ENCODE measurements at places on chromosomes 12 and 14.

- no peak for DNase-seq
Measured at GRCh38 chr12:86777325-86777724, 521.1 kb upstream of the MGAT4C start.

- DNase-seq: no peak
Measured at GRCh38 chr14:95359994-95360826, 40.5 kb upstream of the CLMN start.

GRCh38 chr14:75802486-75802885 lies 141.4 kb downstream of the TTLL5 start:
- no peak for DNase-seq

GRCh38 chr12:120361506-120362208 lies 7.3 kb downstream of the MSI1 start:
- no peak for DNase-seq

- no peak for DNase-seq
Measured at GRCh38 chr12:100717733-100718067, 76.9 kb upstream of the ANO4 start.

DNA sequence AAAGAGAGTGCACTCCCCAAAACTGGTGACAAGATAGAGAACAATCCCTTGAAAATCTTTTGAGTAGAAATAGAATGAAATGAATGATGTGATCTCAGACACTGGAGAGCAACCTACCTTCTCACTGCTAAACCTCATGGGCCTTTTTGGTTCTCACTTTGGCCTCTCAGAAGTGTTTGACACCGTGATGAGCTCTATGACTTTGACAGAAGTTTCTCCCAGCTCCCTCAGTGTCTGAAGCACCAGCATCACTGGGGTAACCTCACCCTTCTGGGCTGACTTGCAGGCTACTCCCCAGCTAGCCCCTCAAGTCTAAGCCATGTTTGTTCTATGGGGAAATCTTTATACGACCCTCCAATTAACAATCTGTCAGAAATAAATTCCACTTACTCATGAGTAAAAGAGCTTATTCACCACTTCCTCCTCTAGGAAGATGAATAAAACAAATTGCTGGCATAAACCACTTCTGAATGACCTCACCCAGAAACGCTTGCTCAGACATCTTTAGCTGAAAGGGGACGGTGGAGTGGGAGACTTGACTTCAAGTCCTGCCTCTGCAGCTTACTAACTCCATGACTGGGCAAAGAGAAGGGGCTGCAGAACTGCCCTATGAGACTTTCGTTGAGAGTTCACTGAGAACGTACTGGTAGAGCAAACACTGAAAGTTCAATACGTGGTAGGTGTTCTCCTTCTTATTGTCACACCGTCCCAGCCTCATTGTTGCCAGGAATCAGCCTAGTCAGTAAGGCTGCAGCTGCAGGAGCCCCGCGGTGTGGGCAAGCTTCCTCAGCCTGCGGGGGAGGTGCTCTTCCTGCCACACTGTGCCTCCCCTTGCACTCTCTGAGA lies 46.5 kb downstream of the ST8SIA1 start:
- no peak for DNase-seq

GRCh38 chr12:3078086-3078820 lies 1.1 kb downstream of the TSPAN9 start:
- no peak for DNase-seq

- no peak for DNase-seq
Measured at GRCh38 chr12:116284396-116284795, 6.9 kb upstream of the MED13L start.

GRCh38 chr12:121443193-121443870 lies 43.4 kb downstream of the RNF34 start:
- DNase-seq: no peak

DNA sequence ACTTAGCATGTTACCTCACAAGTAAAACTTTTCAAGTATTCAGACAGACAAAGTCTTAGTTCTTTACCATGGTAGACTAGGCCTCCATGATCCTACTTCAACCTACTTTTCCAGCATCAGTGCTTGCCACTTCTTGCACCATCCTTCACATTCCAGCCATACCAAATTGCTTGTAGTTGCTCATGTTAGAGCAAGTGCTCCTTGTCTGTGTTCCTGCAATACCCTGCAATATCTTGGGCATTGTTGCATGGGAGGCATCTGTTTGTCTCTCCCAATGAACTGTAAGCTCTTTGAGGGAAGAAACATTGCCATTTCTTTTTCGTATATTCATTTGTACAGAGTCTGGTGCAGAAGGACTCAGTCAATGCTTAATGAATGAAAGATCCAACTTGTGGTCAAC lies 78.0 kb downstream of the SRGAP1 start:
- DNase-seq: no peak

- DNase-seq: no peak
Measured at GRCh38 chr12:18476861-18477260, 215.5 kb downstream of the PIK3C2G start.

DNA sequence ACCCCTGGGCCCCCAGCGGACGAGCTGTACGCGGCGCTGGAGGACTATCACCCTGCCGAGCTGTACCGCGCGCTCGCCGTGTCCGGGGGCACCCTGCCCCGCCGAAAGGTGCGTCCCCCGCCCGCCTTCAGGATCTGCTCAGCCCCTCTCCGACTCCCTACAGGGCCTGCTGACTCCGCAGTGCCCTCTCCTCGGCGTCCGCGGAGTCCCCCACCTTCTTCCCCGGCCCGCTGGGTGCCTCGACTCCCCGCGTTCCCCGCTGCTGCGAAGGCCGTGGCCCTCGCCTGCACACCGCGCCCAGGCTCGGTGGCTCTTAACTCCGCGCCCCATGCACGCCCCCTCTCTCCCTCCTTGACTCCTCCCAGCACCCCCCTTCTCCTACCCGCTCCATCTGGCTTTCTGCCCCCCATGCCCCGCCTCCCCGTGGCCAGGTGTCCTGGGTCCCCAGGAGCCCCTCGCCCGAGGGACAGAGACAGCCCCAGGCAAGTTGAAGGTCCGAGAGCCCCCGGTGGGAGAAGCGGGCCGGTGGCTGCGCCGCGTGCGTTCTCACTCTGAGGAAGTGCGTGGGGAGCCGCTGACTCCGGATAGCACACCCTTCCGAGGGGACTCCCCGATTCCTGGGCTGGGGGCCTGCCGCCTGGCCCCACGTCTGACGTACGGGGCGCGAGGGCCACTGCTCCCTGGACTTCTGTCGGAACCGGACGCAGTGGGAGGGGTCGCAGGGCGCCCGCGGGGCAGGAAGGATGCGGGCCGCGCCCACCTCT lies 594 bp downstream of the TAMALIN start:
- no peak for DNase-seq

GRCh38 chr14:81004575-81004974 lies 49.2 kb downstream of the TSHR start:
- no peak for DNase-seq

GRCh38 chr12:61397668-61398067 lies 862.5 kb upstream of the USP15 start:
- no peak for DNase-seq

DNA sequence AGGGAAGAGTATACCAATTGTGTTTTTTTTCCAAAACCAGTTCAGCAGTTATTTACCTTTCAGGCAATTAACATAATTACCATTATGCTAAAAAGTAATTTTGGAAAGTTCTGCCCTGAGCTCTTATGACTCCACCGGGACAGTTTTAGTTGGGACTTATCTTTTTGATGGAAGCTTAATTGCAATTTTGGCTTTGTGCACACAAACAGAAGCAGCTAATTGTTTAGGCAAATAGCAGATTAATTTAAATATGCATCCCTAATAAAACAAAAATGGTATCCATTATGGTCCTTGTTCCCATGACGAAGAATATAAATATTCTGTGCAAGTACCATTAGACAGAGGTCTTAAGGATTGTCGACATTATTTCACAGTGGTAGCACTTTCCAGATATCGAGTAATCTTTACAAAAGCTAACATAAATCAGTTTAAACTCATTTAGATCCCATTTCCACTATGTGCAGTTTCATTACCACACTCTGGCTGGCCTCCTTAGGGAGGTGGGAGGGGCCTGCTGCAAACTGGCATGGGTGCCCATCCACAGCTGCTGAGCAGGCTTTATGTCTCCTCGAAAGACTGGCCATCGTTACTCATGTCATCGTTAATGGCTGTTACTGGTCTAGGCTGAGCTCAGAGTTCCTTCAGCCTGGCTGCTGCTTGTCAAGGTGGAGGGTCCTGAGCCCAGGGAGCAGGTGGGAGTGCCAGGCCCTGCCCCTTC lies 68.2 kb downstream of the FBXW8 start:
- no peak for DNase-seq

GRCh38 chr12:89160716-89161123 lies 191.6 kb downstream of the DUSP6 start:
- no peak for DNase-seq

GRCh38 chr14:102479777-102480176 lies 29.8 kb downstream of the ANKRD9 start:
- no peak for DNase-seq

- DNase-seq: no peak
Measured at GRCh38 chr14:99468081-99468480, 12.6 kb downstream of the SETD3 start.

- no peak for DNase-seq
Measured at GRCh38 chr12:30026621-30027234, 243.0 kb upstream of the TMTC1 start.

DNA sequence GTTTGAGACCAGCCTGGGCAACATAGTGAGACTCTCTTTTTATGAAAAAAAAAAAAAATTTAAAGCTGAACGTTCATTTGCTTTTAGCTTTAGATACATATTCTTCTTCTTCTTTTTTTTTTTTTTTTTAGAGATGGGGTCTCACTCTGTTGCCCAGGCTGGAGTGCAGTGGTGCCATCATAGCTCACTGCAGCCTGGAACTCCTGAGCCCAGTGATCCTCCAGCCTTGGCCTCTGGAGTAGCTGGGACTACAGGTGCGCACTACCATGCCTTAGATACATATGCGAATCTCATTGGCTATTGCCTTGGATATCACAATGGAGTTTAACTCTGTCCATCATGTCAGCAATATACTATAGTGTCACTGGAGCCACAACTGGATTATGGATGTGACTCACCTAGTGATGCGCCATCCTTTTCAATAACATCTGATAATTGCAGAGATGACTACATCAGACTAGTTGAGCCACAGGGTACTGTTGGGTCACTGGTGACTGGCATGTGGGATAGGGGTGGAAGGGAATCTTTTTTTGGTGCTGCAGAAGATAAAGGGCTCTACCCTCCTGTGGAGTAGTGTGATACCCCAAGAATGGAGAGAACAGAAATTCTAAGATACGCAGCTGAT lies 2.7 kb upstream of the ADIPOR2 start:
- no peak for DNase-seq

DNA sequence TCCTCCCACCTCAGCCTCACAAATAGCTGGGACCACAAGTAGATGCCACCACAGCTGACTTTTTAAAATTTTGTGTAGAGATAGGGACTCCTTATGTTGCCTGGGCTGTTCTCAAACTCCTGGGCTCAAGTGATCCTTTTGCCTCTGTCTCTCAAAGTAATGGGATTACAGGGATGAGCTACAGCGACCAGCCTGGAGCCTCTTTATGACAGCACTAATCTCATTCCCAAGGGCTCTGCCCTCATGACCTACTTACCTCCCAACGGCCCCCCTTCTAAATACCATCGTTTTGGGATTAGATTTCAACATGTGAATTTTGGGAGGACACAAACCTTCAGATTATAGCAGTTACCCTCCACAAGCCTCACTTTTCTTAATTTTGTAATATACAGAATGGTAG lies 150.6 kb upstream of the FUT8 start:
- DNase-seq: no peak

GRCh38 chr12:90102957-90103652 lies 394.5 kb upstream of the ATP2B1 start:
- no peak for DNase-seq

DNA sequence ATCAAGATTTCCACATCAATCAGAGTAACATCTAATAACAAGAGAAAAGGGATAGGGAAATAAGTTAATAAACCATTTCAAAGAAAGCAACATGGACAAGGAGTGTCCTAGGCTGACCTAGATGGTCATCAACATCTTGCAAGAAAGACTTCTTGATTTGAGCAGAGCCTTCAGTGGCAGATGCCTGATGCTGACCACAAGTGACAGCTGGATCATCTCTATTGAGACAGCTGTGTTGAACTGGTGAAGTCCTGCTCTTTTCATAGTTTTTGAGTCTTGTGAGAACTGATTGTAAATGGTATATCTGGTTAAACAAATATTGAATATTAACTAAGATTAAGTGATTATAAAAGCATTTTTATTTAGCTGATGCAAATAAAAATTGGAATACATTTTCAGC lies 1083.6 kb upstream of the LRFN5 start:
- DNase-seq: no peak

DNA sequence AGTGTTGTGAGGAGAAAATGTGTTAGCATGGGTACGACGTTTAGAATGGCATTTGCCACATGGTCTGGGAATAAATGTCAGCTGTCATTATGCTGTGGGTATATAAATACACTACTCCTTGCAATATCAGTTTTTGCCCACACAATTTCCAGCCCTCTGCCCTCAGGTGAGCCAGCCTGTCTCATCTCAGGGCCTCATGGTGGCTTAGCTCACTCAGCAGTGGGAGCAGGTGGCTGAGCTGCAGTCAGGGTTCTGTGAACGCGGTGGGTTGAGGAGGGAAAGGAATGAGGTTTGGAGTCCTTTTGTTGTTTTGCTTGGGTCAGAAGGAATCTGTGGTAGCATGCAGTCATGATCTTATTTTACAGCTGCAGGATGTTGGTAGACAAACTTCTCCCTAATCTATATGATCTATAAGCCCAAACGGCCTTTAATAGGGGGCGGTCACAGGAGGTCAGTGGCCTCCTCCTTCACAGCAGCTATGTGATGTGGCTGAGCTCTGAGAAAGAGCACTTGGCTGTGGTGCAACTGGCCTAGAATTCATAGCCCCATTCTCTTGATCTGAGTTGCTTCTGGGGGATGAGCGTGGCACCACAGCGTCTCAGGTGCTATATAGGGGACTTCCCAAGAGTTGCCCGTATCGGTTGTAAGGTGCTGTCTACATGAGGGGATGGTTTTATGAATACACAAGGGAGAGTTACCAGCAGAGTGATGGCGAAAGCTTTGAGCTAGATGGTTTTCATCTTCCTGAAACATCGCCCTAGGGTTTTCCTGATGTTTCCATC lies 27.8 kb upstream of the KCNA5 start:
- no peak for DNase-seq

- no peak for DNase-seq
Measured at GRCh38 chr14:71198687-71199086, 291.4 kb downstream of the PCNX1 start.

GRCh38 chr12:115464111-115464581 lies 780.2 kb upstream of the TBX3 start:
- DNase-seq: no peak

DNA sequence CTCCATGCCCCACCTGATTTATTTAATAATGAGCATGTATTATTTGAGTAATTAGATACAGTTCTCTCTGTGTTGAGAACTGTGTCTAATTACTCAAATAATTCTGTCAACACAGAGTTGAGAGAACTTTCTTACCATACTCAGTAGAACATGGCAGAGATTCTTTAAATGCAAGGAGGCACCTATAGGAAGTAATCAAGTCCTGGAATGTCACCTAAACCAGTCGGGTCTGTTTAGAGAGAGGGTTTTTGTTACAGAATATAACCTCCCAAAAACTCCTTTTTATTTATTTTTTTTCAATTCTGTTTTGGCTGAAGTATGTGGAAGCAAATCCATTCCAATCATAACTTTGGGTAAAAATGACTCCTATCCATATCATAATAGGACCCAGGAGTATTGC lies 37.5 kb upstream of the CIT start:
- DNase-seq: no peak

- DNase-seq: no peak
Measured at GRCh38 chr12:40105265-40105514, 691 bp downstream of the SLC2A13 start.

GRCh38 chr12:86376052-86376451 lies 119.9 kb upstream of the MGAT4C start:
- no peak for DNase-seq

GRCh38 chr12:62933602-62934238 lies 1.2 kb downstream of the PPM1H start:
- no peak for DNase-seq
